ENCODE measurements at places on chromosomes 6 and 20. TPM values are rescaled to one million over a fixed set of nuclear protein-coding genes. Genes with fewer than 3 reads are reported as not detected.

DNA sequence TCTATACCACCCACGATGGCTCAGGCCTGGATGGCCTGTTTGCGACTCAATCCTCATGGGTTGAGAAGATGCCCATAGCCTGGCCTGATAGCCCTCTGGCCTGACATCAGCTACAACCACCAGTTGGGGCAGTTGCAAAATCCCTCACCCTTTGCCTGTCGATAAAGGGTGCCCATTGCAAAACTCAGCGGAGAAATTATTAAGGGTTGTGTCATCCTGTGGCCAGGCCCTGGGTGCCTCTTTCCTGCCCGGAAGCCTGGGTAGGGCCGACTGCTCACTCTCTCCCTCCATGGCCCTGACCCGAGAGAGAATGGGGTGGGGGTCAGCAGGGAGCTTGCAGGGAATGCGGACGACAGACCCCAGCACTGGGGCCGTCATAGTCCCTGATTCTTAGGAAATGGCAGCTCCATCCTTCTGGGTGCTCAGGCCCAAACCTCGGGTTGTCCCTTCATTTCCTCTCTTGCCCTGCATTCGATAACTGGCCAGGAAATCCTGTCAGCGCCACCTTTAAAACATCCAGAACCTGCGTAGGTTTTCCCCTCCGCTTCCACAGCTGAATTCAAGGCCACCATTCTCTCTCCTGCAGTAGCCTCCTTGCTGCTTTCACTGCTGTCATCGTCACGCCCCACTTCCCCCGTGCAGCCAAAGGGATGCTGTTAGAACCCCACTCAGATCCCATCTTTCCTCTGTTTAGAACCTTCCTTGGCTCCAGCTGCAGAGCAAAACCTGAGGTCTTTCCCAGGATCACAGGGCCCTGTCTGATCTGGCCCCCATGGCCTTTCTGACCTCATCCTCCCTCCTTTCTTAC is 31.1 kb downstream of the CEBPB start:
- H3K27me3 ChIP-seq, result no peaks in the 10 kb centered on the region
- peaks cover 12% of the 10 kb centered on the region for H3K4me1 ChIP-seq
- no peak overlapping the region for H3K4me3 ChIP-seq
- no peaks in the 10 kb centered on the region for H3K36me3 ChIP-seq

GRCh38 chr6:161922631-161923119 is 648.8 kb upstream of the AGPAT4 start:
- H3K36me3 ChIP-seq, result no peaks in the 10 kb centered on the region
- no peaks in the 10 kb centered on the region for H3K27me3 ChIP-seq
- no peaks in the 10 kb centered on the region for H3K4me1 ChIP-seq
- peak; percentile 48 for DNase-seq

DNA sequence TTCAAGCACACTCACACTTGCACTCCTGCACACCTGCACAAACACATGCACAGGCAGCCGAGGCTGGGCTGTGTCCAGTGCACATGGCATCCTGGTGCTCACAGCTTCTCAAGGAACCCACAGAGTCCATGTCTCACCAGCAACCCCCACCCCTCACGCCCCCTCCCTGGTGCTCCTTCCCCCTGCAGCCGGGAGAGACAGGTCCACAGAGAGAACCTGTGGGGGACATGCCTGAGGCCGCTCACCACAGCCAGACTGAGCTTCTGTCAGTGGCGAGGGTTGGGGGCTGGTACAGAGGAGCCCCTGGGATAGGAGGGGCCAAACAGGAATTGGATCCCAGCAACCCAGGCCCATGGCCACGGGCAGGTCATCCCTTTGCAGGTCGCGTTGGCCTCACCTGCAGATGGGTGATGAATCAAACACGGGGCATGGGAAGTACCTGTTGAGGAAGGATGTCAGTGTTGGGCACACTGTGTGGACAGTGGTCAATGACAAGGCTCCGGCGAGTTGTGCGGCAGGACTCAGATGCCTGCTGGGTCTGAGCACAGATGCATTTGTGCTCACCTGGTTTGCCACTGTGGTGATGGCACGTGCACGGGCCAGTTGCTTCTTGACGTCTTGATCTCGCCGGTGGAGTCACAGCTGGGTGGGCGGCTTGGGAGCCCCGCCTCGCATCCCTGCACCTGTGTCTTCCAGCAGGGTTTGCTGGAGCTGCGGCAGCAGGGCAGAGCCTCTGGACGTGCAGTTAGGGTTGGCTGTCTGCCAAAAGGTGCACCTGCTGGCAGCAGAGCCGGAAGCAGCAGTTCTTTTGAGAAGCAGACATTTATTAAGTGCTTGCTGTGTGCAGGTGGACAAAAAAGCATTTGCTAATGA is 113.0 kb downstream of the ERMARD start:
- H3K4me3 ChIP-seq, result no peak overlapping the region
- H3K27ac ChIP-seq, result no peak overlapping the region
- peaks cover 44% of the 10 kb centered on the region for H3K4me1 ChIP-seq
- H3K27me3 ChIP-seq, result no peaks in the 10 kb centered on the region
- no peaks in the 10 kb centered on the region for H3K36me3 ChIP-seq

GRCh38 chr20:3436864-3437574 is 29.6 kb upstream of the DNAAF9 start:
- no peak for DNase-seq
- no peak overlapping the region for H3K27ac ChIP-seq
- no peaks in the 10 kb centered on the region for H3K4me1 ChIP-seq
- no peaks in the 10 kb centered on the region for H3K27me3 ChIP-seq
- no peak overlapping the region for H3K4me3 ChIP-seq
- no peaks in the 10 kb centered on the region for H3K36me3 ChIP-seq

DNA sequence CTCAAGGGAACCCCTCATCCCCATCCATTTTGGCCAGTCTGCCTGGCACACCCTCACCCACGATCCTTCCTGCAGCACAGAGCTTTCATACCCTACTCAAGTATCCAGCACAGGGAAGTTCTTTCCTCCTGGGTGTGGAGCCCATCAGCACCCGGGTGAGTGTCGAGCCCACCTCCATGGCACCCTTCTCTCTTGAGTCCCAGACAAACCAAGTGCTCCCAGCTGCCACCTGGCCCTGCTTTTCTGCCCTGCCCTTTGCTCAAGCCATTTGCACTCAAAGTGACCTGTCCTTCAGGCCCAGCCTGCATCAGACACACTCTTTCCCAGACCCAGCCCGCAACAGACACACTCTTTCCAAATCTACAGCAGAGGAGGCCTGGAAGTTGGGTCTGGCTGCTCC is 257.2 kb downstream of the DLL1 start:
- H3K36me3 ChIP-seq, result no peaks in the 10 kb centered on the region
- no peaks in the 10 kb centered on the region for H3K4me1 ChIP-seq

- H3K27me3 ChIP-seq, result no peaks in the 10 kb centered on the region
- peaks cover under 1% of the 10 kb centered on the region for H3K36me3 ChIP-seq
- peaks cover 47% of the 10 kb centered on the region for H3K4me1 ChIP-seq
- no peak overlapping the region for H3K27ac ChIP-seq
- no peak for DNase-seq
Observed at GRCh38 chr6:20700375-20700774, 166.1 kb downstream of the CDKAL1 start.

GRCh38 chr6:15498640-15499039 is 164.2 kb downstream of the DTNBP1 start:
- H3K36me3 ChIP-seq, result peaks cover 34% of the 10 kb centered on the region
- peaks cover 4% of the 10 kb centered on the region for H3K4me1 ChIP-seq
- H3K4me3 ChIP-seq, result no peak overlapping the region

- no peak overlapping the region for H3K4me3 ChIP-seq
- no peaks in the 10 kb centered on the region for H3K36me3 ChIP-seq
- no peaks in the 10 kb centered on the region for H3K27me3 ChIP-seq
- peaks cover 4% of the 10 kb centered on the region for H3K4me1 ChIP-seq
- H3K27ac ChIP-seq, result no peak overlapping the region
Observed at GRCh38 chr6:121961619-121962125, 437.8 kb upstream of the HSF2 start.

The SEL1L2 gene
- total RNA-seq, result not detected

The LRRN4 gene
- not detected for total RNA-seq

The SEMG1 gene
- not detected for total RNA-seq

The ARFGAP1 gene
- total RNA-seq, result 71.3 TPM

The TAAR9 gene
- total RNA-seq, result not detected

The CSTF1 gene
- total RNA-seq, result 63.4 TPM

The TPD52L1 gene
- total RNA-seq, result 0.52 TPM

The ARHGAP40 gene
- total RNA-seq, result not detected

The TAGAP gene
- total RNA-seq, result 112 TPM

The B4GALT5 gene
- 16.5 TPM for total RNA-seq

The DOK5 gene
- total RNA-seq, result 1.4 TPM

The CLPSL2 gene
- not detected for total RNA-seq

All from activated CD8-positive, alpha-beta T cell treated with anti-CD3 and anti-CD28 coated beads for 36 hours (primary cell).